ENCODE measurements at places on chromosomes 1 and 21.

GRCh38 chr1:156625436-156626078 is 6.3 kb downstream of the HAPLN2 start:
- no peak for DNase-seq

- DNase-seq, result no peak
Observed at GRCh38 chr21:45262041-45262581, 25.6 kb downstream of the POFUT2 start.

GRCh38 chr1:153572569-153573015 is 6.9 kb upstream of the S100A2 start:
- DNase-seq, result no peak

DNA sequence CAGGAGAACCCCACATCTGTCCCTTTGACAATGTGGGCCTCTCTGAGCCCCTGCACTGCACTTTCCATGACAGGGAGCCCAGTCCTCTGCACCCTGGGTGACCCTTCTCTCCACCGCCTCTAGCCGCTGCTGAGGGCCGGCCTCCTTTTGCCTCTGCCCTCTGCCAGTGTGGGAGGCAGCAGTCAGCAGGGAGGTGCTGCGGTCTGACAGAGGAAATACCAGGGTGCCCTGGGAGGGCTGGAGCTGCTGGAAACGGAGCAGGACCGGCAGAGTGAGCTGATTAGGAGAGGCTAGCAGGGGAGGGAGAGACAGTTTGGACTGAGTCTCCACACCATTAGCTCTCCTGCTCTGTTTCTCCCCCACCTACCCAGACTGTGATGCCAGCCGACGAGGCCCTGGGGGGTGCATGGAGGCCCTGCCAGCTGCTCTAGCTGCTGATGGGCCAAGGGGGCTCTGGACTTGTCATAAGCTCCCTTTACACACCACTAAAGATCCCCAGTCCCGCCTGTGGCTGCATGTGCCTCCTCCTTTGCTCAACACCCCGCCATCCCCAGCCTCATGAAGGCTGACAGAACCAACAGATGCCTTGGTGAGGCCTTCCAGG is 171.1 kb upstream of the KLHDC7A start:
- no peak for DNase-seq

DNA sequence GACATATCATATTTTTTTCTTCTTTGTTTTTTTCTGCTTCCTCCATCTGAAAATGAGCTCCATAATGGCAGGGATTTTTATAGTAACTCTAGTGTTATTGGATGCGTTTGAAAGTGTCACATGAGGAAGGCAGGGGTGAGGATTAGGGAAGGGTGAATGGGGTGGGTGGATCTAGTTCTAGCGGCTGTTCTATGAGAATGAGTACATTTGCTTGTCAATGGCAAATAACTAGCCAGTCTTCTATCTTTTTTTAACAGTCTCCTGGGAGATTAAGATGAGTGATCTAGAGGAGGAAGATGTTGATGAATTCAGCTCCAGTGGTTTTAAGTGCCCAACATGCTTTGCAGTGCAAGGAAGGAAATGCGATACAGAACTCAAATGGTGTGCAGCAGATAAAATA is 5.8 kb downstream of the OR14I1 start:
- DNase-seq, result no peak

DNA sequence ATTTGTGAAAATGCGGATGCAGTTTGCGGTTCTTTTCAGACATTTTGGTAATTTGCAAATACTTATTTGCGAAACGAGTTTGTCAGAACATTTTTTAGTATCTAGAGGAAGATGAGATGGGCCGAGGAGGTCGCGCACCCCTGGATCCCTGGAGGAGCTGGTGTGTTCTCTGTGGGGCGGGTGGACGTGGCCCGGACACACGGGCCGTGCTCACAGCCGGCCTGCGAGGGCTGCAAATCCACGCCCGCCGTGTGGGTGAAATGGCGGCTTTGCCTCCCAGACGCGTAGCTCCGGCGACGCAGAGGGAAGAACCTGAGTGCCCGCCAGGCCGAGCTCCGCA is 9.3 kb upstream of the TTLL10 start:
- DNase-seq, result no peak
